ENCODE measurements at places on chromosomes 12 and 14.

DNA sequence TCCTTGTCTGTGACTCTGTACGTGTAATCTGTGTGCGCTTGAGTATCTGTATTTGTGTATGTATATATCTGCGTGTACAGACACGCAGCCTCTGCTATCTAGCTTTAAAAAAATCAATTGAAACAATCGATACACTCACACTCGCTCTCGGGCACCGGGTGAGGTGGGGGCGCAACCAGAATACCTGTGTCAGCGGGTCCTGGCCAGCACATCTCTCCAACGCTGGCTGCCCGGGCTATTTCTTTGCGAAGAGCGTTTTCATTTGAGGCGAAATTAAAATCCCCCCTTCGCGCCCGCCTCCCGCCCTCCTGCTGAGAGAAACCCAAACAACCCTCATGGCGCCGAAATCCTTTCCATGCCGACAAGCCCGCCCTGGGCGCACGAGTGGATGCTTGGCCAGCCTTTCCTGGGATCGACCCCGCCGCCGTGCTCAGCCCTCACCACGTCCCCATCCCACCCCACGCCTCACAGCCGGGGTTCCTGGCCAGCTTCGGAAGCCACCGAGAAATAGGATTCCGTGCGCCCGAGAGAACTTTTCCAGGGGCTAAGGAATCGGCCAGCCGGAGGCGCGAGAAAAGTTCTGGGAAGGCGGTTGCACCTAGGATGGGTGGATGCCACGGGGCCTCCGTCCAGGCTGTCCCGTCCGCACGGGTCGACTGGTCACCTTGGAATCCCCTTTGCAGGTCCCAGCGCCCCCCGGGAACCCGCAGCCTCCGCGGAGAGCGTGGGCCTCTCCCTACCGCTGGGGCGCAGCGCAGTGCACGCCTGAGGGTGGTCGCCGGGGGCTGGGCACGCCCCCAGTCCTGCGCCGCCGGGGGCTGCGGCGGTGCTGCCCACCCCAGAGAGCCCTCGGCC, 1.0 kb downstream of the ZDHHC22 start:
- no peak for DNase-seq

GRCh38 chr14:64234877-64235651, 59.1 kb downstream of the ESR2 start:
- peak; percentile 74 for DNase-seq

DNA sequence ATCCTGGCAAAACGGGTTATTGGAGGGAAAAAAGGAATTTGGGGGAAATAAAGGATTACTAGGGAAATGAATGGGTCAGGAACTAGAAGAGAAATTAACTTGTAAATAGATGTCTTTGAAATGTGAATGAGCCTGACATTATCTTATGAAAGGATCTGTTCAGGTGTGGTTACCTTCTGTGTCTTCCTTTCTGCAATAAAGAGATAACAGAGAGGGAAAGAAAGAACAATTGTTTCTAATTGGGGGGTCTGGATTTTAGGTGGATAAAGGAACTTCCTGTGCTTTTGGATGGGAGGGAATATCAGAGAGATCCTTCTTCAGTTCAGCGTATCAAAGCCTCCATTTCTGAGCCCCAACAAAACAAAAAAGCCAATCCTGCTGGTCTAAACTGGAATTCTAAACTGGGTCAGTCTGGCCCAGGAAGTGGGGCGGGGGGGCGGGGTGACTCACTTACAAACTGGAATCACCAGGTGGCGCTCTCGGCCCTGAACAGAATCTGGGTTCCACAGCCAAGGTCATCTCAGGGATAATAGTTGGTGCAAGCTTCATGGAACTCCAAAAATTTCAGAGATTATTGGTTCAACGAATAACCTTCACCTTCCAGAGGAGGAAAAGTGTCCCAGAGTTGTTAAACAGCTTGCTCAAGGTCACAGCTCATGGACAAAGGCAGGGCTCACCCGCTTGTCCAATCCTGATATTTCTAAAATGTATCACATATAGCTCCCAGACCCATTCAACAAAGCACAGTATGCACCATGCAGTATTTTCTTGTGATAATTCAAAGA, 15.2 kb upstream of the PEBP1 start:
- DNase-seq: peak; percentile 57

DNA sequence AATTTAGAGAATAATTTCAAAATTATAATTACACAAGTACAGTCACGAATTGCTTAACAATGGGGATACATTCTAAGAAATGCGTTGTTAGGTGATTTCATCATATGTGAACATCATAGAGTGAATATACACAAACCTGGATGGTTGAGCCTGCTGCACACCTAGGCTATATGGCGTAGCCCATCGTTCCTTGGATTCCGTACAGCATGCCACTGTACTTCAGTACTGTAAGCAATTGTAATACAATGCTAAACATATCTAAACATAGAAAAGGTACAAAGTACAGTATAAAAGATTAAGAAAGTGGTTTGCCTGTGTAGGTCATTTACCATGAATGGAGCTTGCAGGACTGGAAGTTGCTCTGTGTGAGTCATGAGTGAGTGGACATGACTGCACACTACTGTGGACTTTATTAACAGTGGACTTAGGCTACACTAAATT, 286.2 kb downstream of the CACNA1C start:
- DNase-seq: peak; percentile 77

GRCh38 chr14:103623883-103624482, 5.0 kb upstream of the KLC1 start:
- no peak for DNase-seq

GRCh38 chr12:59067083-59067482, 146.8 kb upstream of the LRIG3 start:
- peak; percentile 72 for DNase-seq

DNA sequence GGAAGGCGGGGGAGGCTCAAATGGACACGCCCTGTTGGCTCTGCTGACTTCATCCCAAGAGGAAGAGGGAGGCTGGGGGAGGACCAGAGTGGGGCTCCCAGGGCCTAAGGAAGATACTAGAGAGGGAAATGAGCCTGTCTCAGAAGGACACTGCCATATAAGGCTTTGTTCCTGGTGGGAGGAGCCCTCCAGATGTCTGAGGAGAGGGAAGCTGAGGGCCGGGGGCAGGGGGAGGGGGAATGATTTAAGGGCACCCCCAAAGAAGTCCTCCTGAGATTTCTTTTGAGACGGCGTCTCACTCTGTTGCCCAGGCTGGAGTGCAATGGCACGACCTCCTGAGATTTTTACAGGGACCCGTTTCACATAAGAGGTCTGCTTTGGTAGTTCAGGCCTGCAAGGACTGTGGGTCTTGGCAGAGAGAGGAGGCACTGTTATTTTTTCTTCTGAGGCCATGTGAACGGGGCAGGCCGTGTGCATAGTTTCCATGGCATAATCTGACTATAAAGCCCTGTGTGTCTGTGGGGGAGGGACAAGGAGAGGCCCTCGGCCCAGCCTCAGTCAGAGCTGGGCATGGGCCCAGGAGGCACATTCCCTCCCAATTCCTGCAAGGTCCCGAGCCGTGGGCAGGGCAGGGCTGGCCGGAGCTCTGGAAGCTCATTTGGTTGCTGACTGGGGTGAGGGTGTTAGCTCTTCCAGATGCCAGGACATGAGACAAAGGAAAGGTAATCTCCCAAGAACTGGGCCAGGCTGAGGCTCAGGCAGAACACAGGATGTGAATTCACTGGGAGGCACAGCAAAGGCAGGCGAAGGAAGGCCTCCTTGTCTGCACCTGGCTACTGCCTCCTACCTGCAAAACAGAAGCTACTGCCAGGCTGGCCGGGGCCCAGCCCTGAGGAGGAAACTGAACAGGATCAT, 22.2 kb upstream of the PLEKHG3 start:
- no peak for DNase-seq

DNA sequence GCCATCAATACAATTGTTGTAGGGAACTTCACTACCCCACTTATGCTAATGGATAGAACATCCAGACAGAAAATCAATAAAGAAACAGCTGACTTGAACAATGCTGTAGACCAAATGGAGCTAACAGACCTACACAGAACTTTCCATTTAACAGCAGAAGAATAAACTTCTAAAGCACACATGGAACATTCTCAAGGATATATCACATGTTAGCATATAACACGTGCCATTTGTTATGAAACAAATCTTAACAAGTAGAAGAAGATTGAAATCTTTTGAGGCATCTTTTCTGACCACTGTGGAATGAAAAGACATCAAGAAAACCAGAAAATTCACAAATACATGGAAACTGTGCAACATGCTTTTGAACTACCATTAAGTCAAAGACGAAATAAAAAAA, 62.5 kb upstream of the RNU6-8 start:
- DNase-seq: no peak

DNA sequence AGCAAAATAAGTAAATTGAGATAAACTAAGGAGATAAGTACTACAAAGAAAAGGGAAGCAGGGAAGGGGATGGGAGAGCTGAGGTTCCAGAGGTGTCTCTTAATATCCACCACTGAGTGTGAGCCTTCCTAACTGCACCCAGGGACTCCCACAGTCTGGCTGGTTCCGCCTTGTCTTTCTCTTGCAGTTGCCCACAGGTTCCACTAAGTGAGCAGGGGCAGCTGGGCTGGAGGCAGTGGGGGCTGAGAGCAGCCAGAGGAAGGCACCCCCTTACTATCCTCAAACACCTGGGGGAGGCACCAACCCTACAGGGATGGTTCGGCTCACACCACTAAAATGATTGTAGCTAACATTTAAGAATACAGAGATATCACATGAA, 214.9 kb downstream of the SLC41A2 start:
- no peak for DNase-seq

- no peak for DNase-seq
These were observed 89.7 kb downstream of the CAND1 start for GRCh38 chr12:67358781-67359338.

DNA sequence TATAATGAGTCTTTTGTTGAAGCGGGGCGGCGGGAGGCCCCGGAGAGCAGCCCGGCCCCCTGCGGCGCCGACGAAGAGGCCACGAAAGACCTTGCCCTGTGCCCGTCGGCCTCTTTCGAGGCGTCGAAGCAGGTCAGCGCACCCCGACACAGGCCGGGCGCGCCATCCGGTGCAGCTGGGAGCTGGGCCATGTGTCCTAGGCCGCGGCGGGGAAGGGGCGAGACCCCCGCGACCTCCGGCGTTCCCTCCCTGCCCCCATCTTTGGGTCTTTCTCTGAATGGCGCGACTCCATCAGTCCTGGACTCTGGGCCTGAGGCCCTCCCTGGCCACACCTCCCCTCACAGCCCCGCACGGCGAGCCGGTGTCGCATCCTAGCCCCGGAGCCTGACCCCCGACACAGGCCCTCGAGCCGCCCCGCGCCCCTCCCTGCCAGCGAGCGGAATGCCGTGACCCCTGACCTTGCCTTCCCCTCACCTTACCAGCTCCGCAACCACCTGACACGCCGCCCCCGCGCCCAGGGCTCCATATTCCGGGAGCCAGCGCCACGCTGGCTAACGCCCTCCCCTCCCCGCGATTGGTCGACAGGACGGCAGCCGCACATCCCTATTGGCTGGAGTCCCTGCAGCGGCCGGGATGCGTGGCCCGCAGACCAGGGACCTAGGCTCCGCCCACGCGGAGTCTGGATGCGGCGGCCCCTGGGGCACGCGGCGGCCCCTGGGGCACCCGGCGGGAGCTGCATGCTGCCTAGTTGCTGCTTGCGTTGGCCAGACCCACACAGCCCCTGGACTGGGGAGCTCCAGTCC, at the start of gene SLC11A2:
Gene SLC11A2 (minus strand): TSS at position 549 of the 803 bp plus-strand sequence. CDS start 15,656 bp downstream, outside the sequence.
- DNase-seq: peak; percentile 89
